Coronary artery (tissue), 2 donors: ENCODE measurements at places on chromosomes 7 and 10.

- DNase-seq, result peak; percentile 66
Observed at GRCh38 chr7:45104844-45105587, 6.5 kb downstream of the TBRG4 start.

DNA sequence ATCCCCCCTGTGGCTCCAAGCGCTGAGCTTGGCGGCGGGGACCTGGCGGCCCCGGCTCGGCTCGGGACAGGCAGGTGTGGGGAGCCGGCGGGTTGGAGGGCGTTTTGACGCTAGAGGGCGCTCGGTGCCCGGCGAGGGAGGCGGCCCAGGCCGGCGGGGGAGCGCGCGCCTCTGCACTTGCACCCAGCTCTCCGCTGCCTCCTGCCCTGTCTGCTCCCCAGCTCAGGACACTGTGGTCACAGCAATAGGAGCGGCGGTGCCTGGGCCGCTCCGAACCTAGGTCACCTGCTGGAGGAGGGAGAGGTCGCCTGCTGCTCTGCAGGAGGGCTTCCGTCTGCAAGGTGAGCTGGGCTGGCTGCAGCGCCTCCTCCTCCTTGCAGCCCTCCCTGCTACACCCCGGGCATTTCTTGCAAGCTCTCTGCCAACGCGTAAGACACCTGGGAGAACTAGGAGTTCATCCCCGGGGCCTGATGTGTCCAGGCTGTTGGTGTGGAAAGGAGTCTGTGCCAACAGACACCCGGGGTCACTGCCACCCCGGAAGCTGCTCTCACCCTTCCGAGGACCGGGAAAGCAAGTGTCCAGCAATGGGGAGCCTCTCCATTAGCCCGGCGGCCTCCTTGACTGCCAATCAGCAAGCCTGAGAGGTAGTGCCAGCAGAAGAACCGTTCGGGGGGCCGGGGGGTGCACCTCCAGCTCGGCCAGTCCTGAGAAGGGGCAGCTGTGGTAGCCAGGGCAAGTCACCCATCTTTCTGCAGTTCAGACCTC is 620.4 kb downstream of the GALNT17 start:
- no peak for DNase-seq

DNA sequence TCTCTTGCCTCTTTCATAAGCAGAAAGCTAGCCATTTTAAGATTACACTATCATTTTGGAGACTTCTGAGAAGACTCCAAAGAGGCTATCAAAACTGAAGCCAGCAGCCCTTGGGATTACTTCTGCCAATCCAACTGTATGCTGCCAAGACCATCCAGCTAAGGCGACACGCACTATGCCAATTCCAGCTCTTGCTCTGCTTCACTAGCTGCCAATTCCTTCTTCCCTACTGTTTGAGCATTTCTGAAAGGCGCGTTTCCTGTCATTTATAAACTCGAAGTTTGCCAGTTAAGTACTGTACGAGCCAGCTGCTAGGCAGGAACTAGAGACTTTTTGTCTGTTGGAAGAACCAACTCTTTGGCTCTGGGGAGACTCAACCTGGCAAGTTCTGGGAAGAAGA is 36.5 kb downstream of the MALSU1 start:
- DNase-seq, result no peak

DNA sequence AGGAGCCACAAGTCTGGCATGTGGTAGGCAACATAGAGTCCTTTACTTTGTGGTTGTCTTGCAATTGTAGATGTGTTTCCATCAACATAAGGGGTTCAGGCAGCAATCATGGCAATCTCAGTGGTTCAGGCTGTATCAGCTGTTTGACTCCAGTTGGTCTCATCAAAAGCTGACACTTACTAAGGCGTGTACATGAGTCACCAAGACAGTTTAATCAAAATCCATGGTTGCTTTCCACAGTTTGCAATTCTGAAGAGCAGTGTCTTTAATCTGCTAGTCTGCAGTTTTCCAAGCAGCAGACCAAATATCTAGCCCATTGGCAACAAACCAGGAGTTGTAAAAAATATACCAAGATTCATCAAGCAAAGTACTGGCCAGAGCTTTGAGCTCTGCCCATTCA is 210.2 kb downstream of the MDFIC start:
- DNase-seq, result no peak

DNA sequence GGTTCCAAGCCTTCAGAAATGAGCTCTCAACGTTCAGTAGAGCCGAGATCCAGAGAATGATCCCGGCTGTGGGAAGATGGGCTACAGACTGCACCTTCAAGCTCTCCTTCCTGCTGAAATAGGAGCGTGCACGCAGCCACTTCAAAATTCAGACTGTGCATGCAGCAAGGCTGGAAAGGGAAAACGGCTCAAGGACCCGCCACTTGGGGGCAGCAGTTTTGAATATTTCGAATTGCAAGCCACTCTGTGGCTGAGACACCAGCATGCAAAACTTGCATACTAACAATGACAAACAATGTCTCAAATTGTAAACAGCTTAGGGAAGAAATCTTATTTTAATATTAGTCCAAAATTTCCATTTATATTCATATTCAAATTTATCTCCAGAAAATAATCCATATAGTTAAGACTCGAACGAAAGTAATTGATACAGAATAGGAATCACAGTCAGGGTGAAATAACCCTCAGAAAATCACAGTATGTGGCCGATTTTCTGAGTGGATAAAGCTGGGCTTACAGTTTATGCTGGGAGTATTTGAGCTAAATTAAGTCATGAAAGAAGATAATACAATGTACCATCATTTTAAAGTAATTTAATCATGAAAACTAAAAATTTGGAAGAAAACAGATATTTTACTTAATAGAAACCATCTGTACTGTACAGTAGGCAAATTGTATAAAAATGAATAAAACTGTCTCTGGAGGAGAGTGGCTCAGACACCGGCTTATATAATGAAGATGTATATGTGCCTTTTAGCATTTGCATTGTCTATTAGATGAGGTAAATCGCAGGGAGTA is 137.9 kb upstream of the MKI67 start:
- DNase-seq, result no peak

- DNase-seq, result no peak
Observed at GRCh38 chr7:91314591-91315323, 50.5 kb downstream of the FZD1 start.

DNA sequence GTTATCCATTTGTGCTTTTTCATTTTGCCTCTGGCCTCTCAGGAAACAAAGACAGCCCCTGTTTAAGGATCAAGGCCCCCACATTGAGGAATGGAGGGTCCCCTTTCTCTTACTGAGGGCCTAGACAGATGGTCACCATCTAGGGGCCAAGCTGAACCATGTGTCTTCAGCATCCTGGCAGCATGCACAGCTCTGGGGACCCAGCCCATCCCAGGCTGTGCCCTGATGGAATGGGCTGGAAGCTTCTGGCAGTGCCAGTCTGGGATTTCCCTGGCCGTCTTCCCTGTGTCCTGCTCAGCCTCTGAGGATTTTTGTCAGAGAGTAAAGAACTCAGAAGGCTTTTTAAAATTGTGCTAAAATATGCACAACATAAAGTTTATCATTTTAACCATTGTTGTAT is 116.8 kb downstream of the ITIH5 start:
- DNase-seq, result no peak

DNA sequence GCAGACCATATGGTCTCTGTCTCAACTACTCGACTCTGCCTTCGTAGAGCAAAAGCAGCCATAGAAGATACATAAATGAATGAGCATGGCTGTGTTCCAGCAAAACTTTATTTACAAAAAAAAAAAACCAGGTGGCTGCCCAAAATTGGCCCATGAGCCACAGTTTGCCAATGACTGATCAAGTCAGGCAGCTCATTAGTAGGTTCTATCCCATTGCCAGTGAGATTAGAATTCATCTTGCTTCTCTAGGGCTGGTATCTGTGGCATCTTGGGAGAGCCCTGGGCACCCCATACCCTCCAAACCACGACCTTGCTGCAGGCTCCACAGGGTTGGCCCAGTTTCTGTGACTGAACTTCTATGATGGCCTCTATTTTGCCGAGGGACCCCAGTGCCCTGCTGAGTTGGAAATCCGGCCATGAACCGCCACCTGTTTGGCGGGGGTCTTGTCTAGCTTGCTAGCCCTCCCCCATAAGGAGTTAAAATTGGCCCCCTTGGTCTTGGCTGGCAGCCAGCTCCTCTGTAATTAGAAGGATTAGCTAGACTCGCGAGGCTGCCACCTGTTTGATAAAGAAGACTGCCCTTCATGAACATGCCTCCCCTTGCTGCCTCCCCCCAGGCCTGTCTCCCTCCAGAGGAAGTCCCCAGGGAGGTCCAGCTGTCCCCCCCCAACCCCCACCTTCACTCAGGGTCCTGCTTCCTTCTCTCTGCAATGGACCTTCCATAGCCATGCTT is 83.9 kb downstream of the CHN2 start:
- no peak for DNase-seq

DNA sequence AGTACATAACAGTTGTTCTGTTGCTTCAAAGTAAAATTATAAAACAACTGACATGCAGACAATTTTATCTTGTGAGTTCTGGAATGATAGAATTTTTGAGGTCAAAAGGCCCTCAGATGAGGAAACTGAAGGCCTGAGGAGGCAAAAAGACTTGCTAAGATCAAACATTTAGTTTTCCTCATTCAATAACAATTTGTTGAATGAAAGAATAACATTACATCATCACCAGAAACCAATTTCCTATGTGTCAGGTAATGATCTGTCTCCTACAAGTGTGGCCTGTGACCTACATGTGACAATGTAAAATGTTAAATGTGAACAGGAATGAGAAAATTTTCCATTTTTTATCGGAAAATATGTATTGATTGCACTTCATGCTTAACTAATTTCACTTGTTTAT is 16.6 kb upstream of the ASB4 start:
- DNase-seq, result no peak

DNA sequence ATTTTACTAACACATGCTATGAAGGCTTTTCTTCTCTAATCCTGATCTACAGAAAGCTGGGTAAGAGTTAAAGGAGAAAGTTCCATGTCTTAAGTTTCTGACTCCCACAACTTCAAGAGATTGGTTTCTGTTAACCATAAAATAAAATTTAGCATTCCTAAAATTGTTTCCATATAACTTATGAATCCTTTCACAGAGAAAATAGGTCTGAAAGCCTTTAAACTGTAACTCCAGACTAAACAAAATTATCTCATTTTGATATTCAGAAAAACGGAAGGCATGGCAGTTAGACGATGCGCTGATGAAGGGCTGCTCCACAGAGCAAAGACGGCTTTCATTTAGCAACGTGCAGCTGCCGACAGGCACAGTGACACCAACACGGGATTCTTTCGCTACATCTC is 133.3 kb downstream of the SLC25A13 start:
- DNase-seq, result no peak

DNA sequence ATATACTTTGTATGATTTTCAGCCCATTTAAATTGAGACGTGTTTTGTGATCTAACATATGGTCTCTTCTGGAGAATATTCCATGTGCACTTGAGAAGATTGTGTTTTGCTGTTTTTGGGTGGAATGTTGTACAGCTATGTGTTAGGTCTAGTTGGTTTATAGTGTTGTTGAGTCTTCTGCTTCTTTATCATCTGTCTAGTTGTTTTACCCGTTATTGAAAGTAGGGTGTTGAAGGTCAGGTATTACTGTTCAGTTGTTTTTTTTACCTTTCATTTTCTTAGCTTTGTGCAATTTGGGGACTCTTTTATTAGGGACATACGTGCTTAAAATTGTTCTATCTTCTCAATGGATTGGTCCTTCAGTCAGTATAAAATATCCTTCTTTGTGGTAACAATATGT is 18.5 kb downstream of the SEPTIN7 start:
- DNase-seq, result no peak

DNA sequence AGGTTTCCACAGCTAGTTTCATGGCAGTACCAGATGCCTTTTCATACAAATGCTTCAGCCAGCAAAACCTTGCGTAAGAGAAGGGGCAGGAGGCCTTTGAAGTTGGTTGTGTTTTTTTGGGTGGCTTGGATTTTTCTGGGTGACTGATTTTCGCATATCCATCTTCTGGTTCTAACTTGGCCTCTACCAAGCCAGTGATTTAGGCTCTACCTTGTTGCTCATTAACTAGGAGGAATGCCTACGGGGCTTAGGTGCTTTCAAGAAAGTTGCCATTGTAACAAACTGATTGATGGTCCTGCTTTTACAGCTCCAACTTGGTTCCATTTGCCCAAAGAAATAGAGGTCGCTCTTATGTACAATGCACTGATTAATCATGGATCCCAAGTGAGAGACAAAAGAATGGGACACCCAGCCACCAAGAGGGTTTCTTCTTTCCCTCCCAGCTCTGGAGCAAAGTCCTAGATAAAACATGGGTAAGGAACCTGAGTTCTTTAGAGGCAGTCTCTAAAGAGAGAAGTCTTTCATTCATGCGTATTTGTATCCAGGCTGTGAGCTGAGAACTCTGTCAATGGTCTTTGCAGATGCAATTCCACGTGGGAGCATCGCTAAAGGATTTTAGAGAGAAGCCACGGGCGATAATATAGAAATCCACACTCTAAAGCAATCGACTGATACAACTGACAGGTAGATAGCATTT is 92.1 kb upstream of the FGFR2 start:
- DNase-seq, result no peak

DNA sequence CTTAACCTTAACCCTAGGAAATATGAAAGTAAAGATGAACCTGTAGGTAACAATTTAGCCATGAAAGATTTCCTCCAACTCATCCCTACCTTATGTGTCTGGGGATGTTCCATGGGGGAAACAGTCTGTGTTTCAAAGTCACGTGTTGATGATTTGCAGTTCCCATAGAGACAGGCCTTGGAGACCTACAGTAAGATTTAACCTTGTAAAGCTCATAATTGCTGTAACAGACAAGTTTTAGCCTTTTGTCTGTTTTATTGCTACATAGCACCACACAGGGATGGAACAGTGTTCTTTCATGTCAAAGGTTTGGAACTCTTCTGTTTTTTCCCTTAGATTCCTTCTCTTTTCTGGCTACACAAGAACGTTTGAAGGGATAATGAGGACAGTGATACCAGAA is 35.2 kb upstream of the ITGA8 start:
- no peak for DNase-seq

DNA sequence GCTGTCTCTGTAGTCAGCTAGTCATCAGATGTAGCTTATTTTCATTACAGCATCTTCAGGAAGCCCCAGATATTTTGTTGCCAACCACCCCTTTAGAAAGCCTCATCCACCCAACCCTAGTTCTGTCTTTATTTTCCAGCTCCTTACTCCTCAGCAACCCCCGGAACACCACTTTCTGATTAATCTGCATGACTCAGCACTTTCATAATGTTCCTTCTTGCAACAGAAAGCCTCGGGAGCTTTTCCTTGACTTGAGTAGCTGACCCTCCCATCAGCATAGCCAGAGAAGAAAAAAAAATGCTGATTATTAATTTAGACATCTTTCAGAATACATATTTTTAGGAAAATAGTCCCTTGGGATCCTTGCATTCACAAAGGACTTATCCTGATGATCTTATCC is 244.0 kb upstream of the CXCL12 start:
- DNase-seq, result no peak

DNA sequence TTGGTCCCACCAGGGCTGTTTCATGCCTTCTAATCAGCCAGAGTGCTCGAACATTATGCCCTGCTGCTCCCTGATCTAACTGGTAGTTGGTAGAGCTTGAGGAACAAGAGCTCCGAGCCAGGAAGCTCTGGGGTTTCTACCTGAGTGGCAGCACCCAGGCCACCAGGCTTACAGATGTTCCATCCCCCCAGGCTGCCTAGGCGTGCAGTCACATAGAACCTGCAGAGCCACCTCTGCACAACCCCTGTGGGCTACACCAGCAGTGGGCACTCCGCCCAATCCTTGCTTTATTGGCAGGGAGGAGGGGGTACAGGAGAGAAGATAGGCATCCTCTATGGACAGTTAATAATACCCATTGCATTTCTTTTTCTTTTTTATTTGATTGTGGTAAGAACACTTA is 21.8 kb downstream of the MAP3K8 start:
- no peak for DNase-seq

- DNase-seq, result no peak
Observed at GRCh38 chr7:55326081-55326835, 38.9 kb upstream of the LANCL2 start.
